Karpas-422 (cell line): ENCODE measurements at places on chromosomes 4 and X.

DNA sequence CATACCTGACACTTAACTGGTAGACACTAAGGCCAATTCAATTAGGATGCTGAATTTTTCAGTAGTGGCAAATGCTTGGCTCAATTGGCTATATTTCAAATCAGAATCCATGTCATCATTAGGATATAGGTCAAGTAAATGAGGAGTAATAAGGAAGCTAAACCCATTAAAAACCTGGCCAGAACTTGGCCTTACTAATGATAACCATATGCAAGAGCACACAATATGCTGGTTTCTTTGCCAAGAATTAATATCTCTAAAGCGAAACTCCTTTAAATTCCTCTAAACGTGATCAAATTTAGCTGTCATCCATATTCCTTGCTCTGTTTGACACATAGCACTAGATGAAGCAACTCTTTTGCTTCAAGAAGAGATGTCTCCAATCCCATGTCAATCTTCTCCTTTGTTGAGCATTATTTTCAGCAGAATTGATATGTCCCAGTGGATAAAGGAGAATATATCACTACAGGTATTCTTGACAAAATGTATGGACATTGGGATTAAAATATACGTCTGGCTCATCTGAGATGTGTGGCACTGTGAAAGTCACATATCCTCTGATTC lies 206.1 kb upstream of the ANKRD50 start:
- no peak for DNase-seq

- no peak for DNase-seq
Measured at GRCh38 chrX:73913580-73913979, 350.6 kb downstream of the CHIC1 start.

DNA sequence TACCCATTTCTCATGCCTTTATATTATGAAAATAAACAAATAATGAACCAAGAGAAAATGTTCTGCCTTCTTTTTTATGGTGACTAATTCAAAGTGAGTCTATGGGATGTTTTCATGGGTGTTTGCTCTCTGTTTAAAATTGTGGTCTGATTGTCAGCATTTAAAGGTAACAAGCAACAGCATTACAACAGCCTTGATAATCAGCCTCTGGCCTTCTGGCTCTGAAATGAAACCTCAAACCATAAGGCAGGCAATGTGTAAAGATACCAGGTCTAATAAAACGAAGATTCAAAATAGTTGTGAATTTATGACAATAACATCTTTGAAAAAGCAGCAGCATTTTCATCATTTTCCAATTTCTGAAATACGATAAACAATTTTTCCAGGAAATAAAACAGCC lies 63.7 kb downstream of the FAM13A start:
- DNase-seq, result no peak

GRCh38 chr4:183483997-183484396 lies 20.9 kb upstream of the ING2 start:
- no peak for DNase-seq

DNA sequence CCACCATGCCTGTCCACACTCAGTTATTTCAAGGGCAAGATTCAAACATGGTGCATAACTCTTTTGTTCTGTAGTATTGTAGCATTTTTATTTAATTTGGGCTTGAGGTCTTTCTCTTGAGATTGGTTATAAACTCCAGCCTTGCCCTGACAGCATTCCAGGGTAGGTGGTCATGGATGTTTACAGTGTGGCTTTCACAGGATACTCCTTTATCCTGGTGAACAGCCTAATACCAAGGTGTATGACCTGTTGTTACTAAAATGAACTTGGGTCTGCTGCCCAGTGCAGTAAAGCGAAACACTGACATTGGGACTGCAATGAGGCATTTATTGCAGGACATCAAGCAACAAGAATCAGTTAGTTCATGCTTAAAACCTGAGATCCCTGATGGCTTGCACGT lies 434.8 kb downstream of the ANKRD50 start:
- DNase-seq, result no peak

GRCh38 chrX:69133921-69134542 lies 31.2 kb downstream of the PJA1 start:
- DNase-seq, result peak; percentile 59

- no peak for DNase-seq
Measured at GRCh38 chr4:72557021-72557420, 12.0 kb downstream of the ADAMTS3 start.

- peak; percentile 77 for DNase-seq
Measured at GRCh38 chr4:112514647-112515197, 1.3 kb downstream of the NEUROG2 start.

- DNase-seq, result no peak
Measured at GRCh38 chr4:41106081-41106480, 108.3 kb downstream of the APBB2 start.

- no peak for DNase-seq
Measured at GRCh38 chrX:1554469-1555210, 17.7 kb upstream of the P2RY8 start.

- no peak for DNase-seq
Measured at GRCh38 chr4:182562350-182562749, 319.1 kb downstream of the TENM3 start.

- DNase-seq, result no peak
Measured at GRCh38 chrX:9466124-9466495, 1.3 kb downstream of the TBL1X start.

DNA sequence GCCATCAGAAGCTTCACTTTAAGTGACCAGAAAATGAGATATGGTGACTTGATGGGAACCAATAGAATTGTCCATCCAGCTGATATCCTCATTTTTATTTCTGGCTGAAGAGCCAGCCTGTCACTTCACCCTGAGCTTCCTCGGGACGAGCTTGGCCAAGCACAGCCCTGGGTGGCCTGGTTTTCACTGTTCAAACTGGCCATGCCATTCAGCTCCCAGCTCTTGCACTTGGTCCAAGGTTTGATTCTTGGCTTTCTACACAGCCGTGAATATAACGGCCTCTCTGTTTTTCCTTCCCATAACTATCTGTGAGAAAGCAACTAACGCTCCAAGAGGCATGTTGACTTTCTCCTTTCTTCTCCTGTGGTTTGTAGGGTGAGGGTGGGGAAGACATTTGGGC lies 71.9 kb downstream of the LIMCH1 start:
- no peak for DNase-seq

- DNase-seq, result no peak
Measured at GRCh38 chr4:114146947-114147618, 167.6 kb upstream of the ARSJ start.

DNA sequence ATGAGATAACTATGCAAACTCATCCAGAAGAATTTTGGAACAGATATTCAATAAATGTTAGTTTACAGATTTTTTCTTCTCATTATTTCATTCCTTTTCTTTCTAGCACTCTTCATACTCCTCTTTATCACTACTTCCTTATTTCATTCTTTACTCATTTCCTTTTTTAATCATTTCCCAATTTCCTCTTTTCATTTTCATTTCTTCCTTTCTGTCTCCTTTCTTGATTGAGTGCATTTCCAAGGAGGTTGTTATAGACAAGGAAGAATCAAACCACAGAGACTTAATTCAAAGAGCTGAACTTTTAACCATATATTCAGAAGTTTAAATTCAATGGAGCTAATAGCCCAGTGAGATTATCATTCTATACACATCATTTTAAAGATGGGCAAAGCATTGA lies 600.7 kb downstream of the ARAP2 start:
- DNase-seq, result no peak

DNA sequence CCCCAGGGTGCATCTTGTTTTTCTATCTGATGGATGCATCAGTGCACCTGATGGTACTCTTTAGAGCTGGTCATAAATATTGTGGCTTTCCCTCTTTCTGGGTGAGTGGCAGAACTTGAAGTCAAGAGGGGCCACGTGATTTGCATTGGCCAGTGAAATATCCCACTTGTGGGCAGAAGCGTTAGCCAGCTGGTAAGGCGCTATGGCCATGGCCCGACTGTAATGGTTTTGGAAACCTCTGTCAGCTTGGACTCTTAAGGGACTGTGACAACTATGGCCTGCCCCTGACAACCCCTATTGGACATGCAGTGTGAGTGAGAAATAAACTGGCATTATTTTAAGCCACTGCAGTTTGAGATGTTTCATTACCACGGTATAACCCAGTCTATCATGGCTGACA lies 72.8 kb downstream of the SEL1L3 start:
- no peak for DNase-seq

- DNase-seq, result no peak
Measured at GRCh38 chr4:153758688-153759406, 977 bp downstream of the RNF175 start.
